ENCODE measurements at places on chromosomes 11 and 22.

DNA sequence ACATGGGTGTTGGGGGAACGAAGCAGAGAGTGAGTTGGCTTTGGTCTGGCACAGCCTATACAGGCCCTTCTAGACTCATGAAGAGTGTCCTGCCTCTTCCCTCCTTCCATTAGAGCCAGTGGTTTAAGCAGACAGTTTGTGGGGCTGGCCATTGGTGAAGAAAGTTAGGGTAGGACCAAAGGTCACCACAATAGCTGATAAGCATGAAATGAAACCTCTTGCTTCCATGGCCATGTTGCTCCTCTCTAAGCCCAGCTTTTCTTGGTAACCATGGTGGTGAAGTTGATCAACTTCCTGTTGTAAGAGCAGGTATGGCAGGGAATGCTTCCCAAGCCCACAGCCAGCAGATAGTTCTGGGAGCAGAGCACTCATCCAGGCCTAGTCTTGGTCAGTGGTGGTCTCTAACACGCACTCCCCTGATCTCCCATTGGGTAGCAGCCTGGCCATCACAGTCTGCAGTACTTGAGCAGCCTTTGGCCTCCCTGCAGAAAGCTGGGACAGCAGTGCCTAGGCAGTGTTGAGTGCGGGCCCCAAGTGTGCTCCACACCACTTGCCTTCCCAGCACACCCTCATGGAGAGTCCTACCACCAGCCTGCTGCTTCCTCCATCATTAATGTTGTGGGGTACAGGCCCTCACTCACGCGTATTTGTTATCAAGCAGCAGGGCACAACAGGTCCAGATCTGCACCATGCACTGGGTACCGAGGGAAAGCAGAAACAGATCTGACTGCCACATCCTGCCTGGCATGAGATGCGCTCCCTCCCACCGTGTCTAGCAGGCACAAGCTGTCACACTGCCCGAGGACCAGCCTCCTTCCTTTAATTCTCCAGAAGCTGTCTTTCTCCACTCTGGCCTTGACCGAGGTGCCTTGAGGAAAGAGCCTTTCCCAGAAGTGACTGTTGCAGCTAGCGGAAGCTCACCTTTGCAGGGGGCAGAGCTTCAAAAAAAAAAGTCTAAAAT is 65.8 kb upstream of the SUSD2 start:
- DNase-seq, result no peak

DNA sequence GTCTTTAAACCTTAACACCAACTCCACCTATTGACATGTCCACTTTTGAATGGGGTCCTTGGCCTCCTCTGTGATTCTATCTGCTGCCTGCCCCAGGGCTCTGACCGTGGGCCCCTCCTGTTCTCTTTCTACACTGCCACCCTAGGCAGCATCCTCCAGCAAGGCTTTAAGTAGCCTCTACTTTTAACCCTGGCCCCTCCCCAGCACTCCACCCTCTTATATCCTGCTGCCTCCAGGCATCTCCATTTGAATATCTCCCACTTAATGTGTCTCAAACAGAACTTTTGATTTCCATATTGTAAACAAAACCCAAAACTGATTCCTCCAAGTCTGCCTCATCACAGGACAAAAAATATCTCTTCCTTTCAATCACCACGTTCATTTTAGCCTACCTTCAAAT is 90.5 kb upstream of the ARHGAP32 start:
- DNase-seq, result no peak

GRCh38 chr22:49583886-49584505 is 243.7 kb downstream of the BRD1 start:
- no peak for DNase-seq

- no peak for DNase-seq
Measured at GRCh38 chr11:65442842-65443331, 20.3 kb downstream of the NEAT1 start.

DNA sequence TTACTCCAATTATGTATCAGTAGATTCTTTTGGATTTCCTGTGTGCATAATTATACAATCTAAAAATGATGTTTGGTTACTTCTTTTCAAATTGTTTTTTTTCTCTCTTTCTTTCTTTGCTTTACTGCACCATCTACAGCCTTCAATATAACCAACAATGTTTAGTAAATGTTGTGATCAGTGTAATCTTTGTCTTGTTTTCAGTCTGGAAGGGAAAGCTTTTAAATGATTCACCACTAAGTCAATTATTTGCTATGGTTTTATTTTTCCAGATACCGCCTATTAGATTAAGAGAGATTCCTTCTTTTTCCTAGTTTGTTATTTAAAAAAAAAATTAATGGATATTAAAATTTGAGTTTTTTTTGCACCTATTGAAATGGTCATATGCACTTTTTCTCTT is 29.8 kb upstream of the ABTB2 start:
- DNase-seq, result no peak

DNA sequence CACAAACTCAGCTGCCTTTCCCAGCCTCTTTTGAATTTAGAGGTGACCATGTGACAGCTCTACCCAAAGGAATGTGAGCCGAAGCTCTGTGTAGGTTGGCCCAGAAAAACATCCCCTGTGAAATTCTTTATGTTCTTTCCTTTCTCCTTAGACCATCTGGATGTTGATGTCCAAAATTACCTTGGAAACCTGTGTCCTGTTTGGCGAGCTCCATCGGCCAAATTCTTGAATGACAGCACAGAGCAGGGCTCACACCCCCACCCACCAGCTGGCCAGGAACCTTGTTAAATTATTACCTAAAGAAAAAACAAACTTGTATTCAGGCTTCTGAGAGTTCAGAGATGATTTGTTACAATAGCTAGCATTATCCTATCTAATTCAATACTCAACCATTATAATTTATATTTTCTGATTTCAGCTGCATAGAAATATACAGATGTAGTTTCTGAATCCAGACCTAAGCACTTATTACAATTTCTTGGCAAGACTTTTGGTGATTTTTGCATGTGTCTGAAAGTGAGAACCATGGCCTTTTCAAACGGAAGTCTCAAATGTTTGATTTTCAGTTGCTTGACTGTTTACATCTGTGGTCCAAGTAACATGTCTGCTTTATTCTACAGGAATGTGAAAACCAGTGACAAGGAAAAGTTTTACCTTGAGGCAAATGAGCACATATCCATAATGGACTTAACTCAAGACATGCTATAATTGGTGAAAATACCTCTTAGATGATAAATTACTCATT is 554.2 kb downstream of the NTM start:
- DNase-seq, result no peak

DNA sequence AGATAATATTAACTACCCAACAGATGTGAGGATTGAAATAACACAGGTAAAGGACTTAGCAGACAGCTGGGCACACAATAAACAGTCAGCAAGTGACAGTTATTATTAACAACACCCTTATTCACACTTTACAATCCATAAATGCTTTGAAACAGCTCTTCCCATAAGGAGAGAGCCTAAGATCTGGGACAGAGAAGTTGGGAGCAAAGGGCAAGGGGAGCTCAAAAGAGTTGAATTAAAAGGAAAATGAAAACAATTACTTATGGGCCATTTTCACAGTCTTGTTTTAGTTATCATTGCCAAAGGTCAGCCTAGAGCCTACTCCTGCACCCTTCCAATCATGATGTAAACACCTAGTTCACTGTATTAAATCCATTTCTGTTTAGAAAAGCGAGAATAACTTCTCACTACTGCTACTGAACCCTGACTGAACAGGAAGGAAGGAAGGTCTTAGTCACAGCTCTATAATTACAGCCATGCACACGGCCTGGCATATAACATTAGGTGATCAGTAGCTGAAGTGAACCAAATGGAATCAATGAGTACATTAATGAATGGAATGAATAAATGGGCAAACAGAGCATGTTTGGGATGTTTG is 111.3 kb downstream of the PLEKHA7 start:
- DNase-seq, result no peak

DNA sequence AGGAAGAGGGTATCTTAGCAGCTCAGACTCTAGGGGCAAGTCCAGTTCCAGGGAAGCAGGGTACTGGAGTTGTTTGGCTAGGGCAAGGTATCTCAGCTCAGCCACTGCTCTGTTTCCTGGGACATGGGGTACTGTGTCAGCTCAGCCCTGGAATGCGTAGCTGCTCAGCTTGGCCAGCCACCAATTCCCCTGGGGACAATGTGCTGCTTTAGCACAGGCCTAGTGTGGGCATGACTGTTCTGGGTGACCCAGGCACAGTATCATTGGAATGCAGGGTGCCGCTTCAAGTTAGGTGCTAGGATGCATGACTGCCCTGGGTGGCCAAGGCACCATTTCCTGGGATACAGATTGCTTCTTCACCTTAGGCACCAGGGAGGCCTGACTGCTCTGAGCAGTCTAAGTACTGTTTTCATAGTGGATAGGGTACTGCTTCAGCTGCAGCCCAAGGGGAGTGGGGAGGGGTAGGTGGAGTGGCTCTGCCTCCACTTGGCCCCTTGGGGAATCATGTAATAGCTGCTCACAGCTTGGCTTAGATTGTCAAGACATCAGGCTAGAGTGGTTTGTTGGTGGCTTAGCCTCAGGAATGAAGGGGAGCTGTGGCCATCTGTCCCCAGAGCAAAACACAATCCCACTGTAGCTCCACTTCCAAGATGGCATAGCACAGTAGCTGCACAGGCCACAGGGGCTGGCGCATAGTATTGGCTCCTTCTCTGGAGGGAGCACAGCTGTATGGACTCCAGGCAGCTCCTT is 36.0 kb downstream of the MADD start:
- DNase-seq, result no peak

GRCh38 chr11:61732705-61733104 is 19.7 kb upstream of the MYRF start:
- no peak for DNase-seq

GRCh38 chr22:17830043-17830961 is 56.0 kb upstream of the BID start:
- DNase-seq, result peak; percentile 51

GRCh38 chr22:30553971-30554370 is 7.4 kb upstream of the SEC14L6 start:
- DNase-seq, result no peak

DNA sequence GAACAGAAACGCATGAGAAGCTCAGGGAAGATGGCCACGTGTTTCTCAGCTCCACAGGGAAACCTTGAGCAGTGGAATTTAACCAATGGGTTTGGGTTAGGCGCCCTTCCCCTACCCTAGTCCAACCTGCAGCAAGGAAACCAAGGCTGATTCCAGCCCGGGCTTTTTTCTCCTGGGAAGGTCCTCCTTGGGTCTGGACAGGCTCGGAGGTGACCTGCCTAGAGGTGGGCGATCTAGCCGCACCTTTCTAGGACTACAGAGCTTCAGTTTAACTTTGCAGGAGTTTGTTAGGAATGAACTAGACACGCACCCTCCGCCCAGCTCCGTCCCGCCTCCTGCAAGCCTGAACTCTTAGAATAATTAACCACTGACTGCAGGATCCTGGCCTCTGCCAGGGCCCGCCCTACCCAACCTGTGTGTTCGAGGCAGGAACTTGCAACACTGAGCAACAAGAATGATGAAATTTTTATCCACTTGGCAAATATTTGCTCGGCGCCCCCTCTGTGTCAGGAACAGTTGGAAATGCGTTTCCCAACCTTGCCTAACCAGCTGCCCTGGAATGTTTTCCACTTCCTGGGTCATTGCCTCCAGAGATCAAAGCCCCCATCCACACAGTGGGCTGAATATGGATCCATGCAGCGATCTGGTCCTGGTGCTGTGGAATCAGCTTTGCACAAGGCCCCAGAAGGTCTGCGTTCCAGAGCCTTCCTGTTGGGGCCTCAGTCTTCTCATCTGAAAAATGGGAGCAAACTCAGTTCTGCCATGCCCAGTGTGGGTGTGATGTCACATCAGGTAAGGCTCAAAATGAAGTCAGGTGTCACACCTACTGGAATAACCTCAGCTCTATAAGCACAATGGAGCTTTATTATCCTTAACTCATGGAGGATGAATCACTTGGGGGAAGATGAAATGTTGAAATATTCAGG is 13.3 kb downstream of the MPST start:
- DNase-seq, result no peak

DNA sequence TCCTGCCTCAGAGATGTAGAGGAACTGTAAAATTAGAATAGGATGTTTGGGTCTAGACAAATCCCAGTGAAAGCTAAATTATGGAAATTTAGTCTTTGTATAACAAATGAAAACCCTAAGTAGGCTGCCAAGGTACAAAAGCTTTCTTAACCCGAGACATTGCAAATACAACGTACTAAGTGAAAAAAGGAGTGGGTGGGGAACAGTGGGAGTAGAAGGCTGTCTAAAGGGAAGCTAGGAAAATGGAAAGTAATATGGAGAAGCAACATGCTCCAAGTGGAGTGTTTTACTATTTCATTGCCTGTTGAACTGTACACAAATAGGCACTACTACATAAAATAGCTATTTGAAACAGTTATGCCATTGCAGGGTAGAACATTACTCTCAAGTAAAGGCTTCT is 6.8 kb upstream of the LIN7C start:
- no peak for DNase-seq

DNA sequence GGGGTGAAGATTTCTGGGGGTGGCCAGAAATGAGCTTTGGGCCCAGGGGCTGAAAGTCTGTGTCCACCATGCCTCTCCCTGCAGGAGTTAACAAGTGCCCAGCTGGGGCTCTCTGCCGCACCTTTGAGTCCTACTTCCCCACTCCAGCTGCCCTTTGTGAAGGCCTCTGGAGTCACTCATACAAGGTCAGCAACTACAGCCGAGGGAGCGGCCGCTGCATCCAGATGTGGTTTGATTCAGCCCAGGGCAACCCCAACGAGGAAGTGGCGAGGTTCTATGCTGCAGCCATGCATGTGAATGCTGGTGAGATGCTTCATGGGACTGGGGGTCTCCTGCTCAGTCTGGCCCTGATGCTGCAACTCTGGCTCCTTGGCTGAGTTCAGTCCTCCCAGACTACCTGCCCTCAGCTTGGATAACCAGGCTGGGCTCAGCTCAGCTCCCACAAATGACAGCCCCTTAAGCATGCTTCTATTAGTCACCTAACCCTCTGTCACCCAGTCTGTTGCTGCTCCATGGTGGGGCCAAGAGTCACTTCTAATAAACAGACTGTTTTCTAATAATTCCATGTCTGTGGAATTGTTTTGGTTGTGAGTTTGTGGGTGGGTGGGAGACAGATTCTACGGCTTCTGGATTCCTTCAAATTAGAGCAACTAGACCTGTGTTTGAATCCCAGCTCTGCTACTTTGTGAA is 3.0 kb upstream of the INPPL1 start:
- DNase-seq, result no peak

All from stimulated activated CD4-positive, alpha-beta T cell treated with anti-CD3 and anti-CD28 coated beads, TNF-alpha, amount 100 ng/mL, for 1 hour (primary cell).